ENCODE measurements at places on chromosomes 12 and 14.

DNA sequence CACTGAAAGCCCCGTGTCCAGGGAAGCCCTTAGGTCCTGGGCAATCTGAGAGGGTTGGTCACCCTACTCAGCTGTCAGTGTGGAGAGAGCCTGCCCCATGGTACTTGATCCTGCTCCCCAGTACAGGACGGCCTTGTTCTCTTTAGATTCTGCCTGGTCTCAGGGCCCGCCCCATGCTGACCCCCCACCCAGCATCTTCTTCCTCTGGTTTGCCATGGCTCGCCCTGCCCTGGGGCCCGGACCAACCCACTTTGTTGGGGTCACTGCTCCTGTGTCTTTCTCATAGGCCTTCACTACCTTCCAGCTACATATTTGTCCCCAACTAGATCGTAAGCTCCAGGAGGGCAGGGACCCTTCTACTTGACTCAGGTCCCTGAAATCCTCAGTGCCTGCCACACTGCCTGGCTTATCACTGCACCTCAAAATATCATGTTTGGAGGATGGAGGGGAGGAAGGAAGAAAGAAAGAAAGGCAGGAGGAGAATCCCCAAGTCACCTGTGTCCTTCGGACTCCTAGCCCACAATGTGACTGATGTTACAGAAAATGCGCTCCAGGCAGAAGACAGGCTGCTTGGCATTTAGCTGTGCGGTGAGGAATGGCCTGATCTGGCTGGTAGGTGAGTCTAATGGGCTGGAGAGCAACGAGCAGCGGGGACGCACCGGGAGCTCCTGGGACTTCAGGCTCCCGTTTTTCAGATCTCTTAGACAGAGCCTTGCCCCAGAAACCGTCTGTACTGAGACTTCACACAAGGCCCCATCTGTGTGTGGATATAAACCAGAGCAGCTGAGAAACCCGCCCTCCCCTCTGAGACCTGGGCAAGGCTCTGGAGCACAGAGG lies 66.1 kb downstream of the C14orf132 start:
- DNase-seq, result no peak

- no peak for DNase-seq
These were observed 111.8 kb upstream of the DIO2 start for GRCh38 chr14:80323038-80323665.

- no peak for DNase-seq
These were observed 31.9 kb upstream of the IFNG-AS1 start for GRCh38 chr12:67957383-67957782.

DNA sequence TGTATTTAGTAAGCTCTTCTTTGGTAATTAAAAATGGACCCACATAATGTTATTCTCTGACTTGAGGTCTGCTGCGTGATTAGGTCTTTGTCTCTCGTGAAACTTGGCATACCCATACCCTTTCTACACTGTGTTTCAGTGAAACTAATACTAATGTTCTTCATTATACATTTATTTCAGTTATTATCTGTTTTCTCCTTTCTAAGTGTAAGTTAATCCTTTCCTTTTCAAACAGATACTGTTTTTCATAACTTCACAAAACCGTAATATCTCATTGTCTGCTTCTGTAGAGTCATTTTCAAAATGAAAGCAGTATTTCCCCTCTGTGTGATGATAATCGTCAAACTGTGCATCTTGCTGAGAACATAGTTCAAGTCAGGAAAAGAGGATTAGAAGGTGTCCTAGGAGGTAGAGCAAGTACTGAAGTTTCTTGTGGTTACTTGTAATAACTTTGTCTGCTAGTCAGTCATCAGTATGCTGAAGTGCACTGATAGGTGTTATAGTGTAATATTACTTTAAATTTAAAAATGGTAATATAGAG lies 15.9 kb downstream of the PYROXD1 start:
- DNase-seq, result no peak

Data from HepG2 (cell line).